HEK293T (cell line): ENCODE measurements at places on chromosomes 12 and 14.

GRCh38 chr14:54908190-54908589, 5.6 kb upstream of the GCH1 start:
- DNase-seq: no peak

- DNase-seq: no peak
Observed at GRCh38 chr12:25553098-25553497, at the start of gene LMNTD1. Gene LMNTD1 (minus strand): TSS chr12:25553283. CDS start chr12:25552959, 324 bp downstream.

DNA sequence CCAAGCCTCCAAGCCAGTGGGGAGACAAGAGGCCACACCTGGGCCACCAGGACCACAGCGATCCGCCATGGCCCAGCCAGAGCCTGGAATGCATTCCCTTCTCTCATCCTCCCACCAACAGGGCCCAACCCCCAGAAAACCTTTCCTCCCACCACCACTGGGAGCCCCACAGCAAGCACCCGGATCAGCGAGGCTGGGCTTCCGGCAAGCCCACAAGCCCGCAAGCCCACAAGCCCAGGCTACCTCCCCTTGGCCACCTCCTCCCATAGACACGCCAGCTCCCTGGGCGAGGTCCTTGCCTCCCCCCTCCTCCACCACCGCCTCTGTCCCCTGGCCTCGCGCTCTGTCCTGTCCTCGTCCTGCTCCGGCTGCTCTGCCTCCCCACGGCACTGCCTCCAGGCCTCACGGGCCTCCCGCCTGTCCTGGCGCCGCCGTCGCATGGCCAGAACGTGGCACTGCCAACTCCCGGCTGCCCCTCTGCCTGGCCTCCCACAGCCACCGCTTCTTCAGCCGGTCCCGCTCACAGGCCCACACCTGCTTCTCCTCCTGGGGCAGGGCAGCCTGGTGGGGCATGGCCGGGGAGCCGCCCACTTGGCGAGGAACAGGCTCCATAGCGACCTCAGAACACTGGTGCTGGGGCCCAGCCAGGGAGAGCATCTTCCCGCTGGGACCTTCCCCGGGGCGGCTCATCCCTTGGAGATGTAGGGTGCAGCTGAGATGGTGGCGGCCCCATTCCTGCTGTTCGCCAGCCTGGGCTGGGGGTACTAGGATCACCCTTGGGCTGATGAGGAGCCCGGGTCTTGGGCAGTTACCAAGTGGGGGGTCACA, 5.6 kb downstream of the CDK2AP1 start:
- no peak for DNase-seq

DNA sequence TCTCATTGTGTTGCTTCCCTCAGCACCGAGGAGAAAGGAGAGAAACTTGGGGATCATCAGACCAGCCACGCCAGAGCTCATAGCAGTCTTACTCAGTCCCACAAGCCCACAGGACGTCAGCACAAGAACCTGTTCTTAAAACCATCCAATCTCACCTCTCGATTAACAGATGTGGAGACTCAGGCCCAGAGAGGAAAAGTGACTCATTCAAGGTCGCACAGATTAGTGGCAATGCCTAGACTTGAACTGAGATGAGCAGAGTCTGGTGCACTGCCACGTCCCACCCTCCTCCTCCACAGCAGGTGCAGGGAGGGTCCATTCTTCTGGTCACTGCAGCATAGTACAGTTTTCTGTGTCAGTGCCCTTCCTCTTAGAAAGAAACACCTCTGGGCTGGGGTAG, 154.9 kb upstream of the PZP start:
- no peak for DNase-seq

DNA sequence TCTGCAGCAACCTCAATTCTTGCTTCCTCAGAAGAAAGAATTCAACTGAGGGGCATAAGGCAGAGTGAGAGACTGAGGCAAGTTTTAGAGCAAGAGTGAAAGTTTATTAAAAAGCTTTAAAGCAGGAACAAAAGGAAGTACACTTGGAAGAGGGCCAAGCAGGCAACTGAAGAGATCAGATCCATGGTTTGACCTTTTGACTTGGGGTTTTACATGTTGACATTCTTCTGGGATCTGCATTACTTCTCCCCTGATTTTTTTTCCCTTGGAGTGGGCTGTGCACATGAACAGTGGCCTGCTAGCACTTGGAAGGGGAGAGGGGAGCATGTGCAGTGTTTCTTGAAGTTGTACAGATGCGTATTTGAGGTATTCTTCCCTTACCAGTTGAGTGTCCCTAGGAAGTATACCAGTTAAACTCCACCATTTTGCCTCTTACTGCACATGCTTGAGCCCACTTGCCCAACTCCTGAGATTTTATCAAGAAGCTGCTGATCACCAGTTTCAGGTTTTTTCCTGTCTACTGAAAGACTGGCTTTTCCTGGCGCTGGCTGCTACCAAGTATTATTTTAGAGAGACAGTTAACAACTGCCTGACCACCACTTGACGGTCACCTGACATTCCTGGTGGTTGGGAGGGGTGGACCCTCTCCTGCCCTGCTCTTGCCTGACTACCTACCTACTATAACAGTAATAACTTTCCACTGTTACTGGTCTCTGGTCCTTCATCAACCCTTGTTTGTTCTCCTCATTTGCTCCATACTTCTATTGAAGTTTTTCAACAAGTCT, 26.0 kb upstream of the TMTC2 start:
- DNase-seq: no peak

DNA sequence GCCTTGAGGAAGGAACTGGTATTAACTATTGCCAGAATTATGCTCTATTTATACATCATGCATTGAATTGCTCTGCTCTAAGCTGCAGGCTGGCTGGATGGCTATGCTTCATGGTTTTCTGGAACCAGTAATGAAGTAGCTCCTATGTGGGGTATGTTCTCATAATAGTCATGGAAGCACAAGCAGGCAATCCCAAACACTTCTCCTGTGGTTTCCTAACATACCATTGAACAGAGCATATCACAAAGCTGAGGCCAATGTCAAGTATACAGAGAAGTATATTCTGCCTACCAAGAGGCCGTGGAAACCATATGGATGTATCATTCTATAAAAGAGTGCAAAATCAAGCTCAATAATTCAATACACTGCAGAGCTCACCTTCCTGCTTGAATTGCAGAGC, 1752.4 kb upstream of the FLRT2 start:
- no peak for DNase-seq

GRCh38 chr14:96745500-96746051, 51.6 kb upstream of the VRK1 start:
- no peak for DNase-seq

GRCh38 chr12:94749890-94750289, 99.5 kb upstream of the TMCC3 start:
- no peak for DNase-seq

DNA sequence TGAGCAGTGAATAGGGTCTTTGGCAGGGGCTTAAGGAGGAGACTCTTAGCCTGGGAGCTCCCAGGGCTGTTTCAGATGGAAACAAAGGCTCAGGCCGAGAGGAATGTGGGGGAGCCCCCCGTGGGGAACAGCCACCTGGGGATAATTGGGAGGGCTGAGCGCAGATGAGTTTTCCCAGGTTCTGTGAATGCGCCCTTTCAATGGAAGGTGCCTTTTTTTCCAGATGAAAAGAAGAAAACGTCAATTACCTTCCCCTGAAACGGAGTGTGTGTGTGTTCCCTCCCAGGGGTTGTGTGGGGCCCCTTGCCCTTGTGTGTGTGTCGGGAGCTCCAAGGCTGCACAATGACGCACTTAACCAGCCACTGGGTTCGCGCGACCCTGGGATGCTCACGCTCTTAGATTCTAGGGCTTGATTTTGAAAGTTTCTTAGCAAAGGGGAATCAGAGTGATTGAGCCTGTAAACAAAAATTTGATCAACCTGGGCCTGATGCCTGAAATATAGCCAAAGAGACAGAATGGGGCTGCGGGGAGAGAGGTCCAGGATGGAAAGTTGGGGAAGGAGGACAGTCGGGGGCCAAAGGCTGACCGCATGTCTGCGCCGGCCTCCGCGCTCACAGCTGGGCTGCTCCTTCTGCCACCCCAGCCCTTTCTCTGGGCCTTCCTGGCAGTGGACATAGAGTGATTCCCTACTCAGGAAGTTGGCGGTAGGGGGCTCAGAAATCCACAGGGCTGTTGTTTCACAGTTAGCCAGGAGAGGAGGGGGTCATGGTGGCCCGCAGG, 14.6 kb downstream of the MEG3 start:
- DNase-seq: no peak

- DNase-seq: no peak
Observed at GRCh38 chr12:110927546-110927945, 7.2 kb upstream of the MYL2 start.
